ENCODE measurements at places on chromosomes 3 and 15. TPM values are rescaled to one million over a fixed set of nuclear protein-coding genes. Genes with fewer than 3 reads are reported as not detected.

The XCR1 gene
- total RNA-seq = not detected

The LRRC2 gene
- 0.32 TPM for total RNA-seq

The ECE2 gene
- total RNA-seq = 0.42 TPM

The MRPS11 gene
- 25.7 TPM for total RNA-seq

The SLC22A13 gene
- 0.17 TPM for total RNA-seq

GRCh38 chr15:98746375-98747155, 98.2 kb downstream of the IGF1R start:
- H3K27me3 ChIP-seq = no peaks in the 10 kb centered on the region
- no peaks in the 10 kb centered on the region for H3K36me3 ChIP-seq
- DNase-seq = no peak
- no peak overlapping the region for H3K27ac ChIP-seq
- H3K4me3 ChIP-seq = no peak overlapping the region
- peaks cover 21% of the 10 kb centered on the region for H3K4me1 ChIP-seq

- no peak for DNase-seq
- H3K4me1 ChIP-seq = no peaks in the 10 kb centered on the region
- no peak overlapping the region for H3K4me3 ChIP-seq
Observed at GRCh38 chr15:75750261-75751050, 37.8 kb upstream of the CSPG4 start.

DNA sequence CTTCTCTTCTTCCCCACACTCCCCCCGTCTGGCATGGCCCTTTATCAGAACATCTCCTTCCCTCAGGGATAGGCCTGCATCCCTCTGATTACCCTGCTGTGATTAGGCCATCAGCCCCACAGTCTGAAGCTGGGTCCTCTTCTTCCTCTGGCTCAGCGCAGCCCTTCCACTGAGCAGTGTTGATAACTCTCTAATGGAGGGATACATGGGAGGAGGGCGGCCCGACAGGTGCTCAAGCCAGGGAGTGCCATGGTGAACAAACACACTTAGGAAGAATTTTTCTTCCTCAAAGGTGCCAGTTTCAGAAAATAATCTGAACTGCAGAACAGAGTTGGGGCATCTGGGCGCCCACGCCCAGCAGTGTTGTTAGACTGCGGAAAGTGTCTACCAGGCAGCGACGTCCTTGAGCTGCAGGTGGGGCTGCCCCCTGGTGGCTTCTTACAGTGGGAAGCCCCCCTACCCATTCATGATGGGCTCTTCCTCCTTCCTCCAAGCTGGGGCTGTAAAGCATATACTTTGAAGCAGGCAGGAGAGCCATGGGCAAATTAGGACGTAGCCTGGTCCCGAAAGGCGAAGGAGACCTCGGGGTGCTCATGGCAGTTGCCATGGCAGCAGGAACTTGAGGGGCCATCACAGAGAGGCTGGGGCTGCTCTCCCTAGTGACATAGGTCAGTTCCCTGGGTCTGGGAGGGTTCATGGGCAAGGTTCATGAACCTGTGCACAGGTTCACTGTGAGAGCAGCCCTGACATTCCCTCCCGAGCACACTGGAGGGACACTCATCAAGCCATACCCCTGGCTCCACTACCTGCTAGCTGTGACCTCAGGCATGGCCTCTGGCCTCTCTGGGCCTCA, 33.2 kb upstream of the NR2C2 start:
- H3K27me3 ChIP-seq = no peaks in the 10 kb centered on the region
- no peak overlapping the region for H3K27ac ChIP-seq
- peaks cover 46% of the 10 kb centered on the region for H3K36me3 ChIP-seq
- DNase-seq = no peak

DNA sequence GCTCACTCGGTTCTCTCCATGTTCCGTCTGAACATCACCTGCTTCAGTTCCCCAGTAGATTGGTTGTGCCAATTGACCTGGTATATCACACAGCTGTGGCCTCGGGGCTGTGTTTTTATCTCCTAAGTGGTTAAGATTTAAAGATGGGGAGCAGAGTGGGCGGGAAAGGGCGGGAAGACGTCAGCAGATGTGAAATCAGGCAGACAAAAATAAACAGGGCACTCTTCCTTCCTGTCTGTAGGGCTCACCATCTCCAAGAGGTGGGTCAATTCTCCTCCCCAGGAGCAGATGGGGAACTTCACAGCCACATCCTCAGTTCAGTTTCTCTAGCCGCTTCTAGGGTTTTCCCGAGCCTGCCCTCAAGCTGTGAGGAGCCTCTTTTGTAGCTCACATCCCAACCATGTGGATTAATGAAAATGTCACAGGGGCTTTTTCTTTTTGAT, 26.8 kb upstream of the LIMD1 start:
- H3K4me1 ChIP-seq = peaks cover 11% of the 10 kb centered on the region
- no peak overlapping the region for H3K4me3 ChIP-seq
- no peak for DNase-seq
- no peak overlapping the region for H3K27ac ChIP-seq

- no peak overlapping the region for H3K4me3 ChIP-seq
- H3K4me1 ChIP-seq = peaks cover 32% of the 10 kb centered on the region
Observed at GRCh38 chr15:67818464-67818863, 6.8 kb upstream of the SKOR1 start.

DNA sequence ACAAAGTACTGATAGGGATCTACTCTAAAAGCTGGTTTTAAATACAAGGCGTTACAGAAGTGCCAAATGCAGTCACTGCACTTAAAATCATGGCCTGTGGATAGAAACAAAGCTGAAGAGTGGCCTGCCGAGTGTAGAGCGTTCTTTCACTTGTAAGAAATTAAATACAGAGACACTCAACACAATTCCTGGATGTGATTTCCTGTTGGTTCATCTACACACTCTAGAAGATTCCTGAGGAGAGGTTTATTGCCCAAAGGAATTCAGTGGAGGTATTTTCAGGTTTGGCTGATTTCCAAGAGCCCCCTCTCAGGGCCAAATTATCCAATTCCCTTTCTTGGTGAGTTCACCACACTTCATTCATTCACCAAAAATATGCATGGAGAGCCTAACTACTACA, 200.3 kb upstream of the IL12A start:
- peak overlapping the region; percentile 86 for H3K27ac ChIP-seq
- DNase-seq = no peak
- H3K4me1 ChIP-seq = peaks cover 99% of the 10 kb centered on the region

DNA sequence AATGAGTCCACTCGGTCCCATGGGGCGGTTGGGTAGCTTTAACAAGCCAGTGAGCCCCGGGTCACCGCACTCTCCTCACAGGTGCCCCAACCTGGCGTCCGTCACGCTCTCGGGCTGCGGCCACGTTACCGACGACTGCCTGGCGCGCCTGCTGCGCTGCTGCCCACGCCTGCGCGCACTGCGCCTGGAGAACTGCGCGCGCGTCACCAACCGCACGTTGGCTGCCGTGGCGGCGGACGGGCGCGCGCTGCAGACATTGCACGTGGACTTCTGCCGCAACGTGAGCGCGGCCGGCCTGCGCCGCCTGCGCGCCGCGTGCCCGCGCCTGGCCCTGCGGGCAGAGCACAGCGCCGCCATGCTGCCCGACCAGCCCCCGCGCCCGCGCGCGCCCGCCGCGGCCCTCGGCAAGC, 3.4 kb downstream of the FBXL22 start:
- no peaks in the 10 kb centered on the region for H3K27me3 ChIP-seq
- no peaks in the 10 kb centered on the region for H3K36me3 ChIP-seq
- DNase-seq = peak; percentile 93
- H3K27ac ChIP-seq = peak overlapping the region; percentile 91

- H3K4me3 ChIP-seq = no peak overlapping the region
- DNase-seq = no peak
- H3K4me1 ChIP-seq = peaks cover 74% of the 10 kb centered on the region
Observed at GRCh38 chr15:97963779-97964178, 3.3 kb downstream of the ARRDC4 start.

GRCh38 chr15:68629519-68630210, 50.9 kb downstream of the CORO2B start:
- H3K4me1 ChIP-seq = peaks cover 19% of the 10 kb centered on the region
- DNase-seq = no peak
- H3K4me3 ChIP-seq = no peak overlapping the region
- H3K27ac ChIP-seq = no peak overlapping the region
- peaks cover 41% of the 10 kb centered on the region for H3K27me3 ChIP-seq
- no peaks in the 10 kb centered on the region for H3K36me3 ChIP-seq
